ENCODE measurements at places on chromosomes 7 and 10.

- no peak for DNase-seq
Measured at GRCh38 chr7:33888166-33888565, 17.2 kb upstream of the BMPER start.

DNA sequence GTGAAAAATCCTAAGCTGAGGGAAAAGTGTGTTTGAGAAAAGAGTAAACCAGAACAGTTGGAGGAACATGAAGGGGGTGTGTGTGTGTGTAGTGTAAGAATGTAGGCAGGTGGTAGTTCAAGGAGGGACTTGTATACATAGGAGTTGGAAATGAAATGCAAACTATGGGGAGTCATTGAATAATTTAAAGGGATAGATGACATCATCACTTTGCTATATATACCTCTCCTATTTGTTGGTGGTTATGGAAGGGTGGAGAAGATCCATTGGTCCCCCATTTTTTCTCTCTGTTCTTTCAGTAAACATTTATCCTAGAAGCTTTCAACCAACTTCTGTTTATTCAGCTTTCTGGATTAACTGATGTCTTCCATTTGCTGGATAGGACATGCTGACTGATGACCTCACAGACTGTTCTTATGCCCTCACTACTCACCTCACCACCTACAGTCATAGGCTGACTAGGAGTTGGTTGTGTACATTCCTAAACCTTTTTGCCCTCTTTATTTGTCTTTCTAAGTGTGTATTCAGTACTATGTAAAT, 20.8 kb downstream of the PPP1R9A start:
- DNase-seq: no peak

DNA sequence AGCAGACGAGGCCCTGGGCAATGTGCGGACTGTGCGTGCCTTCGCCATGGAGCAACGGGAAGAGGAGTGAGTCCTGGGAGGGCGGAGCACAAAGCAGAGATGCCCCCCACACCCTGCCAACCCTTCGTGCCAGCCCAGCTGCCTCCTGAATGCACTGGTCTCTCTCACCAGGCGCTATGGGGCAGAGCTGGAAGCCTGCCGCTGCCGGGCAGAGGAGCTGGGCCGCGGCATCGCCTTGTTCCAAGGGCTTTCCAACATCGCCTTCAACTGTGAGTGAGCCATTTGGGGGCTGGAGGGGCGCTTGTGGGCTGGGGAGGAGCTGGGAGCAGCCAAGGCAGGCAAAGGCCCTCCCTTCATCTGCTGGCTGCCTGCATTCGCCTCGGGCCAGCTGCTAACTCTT, 7.7 kb downstream of the ABCB8 start:
- no peak for DNase-seq

DNA sequence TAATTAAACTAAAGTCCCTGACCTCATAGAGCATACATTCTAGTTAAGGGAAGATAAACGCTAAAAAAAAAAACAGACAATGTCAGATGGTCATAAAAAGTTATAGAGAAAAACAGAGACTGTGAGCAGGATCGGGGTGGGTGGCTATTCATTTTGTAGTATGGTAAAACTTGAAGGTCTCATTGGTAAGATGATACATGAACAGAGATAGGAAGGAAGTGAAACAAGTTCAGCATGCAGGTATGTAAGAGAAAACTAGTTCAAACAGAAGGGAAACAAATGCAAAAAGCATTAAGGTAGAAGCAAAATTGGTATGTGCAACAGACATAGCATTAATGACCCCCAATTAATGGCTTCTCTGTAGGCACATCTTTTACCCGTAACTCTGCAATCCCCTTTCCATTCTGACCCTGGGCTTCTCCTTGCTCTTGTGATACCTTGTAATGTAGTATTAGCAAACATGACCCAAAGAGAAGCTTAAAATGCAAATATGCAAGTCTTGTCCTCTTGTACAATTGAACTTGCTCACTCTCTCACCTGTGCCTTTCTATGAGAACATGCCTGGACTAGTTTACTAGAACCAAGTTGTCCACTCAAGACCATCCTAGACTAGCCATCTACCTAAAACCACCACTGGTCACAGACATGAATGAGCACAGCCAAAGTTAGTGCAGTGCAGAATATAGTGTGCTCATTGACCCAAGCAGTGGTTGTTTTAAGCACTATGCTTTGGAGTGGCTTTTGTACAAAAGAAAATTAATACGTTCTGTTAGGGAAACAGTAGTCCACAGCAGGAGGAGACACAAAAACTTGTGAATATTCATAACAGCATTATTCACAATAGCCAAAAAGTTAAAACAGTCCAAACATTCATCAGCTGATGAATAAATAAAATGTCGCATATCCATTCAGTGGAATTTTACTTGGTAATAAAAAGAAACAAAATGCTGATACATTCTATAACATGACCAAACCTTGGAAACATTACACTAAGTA, 57.0 kb downstream of the BRAF start:
- no peak for DNase-seq
